Activated naive CD4-positive, alpha-beta T cell treated with anti-CD3 and anti-CD28 coated beads, Interleukin-2, amount 50 U/mL, for 72 hours (primary cell): ENCODE measurements at places on chromosomes 3 and 15.

- DNase-seq = no peak
Observed at GRCh38 chr3:42601896-42602581, 1.6 kb downstream of the NKTR start.

DNA sequence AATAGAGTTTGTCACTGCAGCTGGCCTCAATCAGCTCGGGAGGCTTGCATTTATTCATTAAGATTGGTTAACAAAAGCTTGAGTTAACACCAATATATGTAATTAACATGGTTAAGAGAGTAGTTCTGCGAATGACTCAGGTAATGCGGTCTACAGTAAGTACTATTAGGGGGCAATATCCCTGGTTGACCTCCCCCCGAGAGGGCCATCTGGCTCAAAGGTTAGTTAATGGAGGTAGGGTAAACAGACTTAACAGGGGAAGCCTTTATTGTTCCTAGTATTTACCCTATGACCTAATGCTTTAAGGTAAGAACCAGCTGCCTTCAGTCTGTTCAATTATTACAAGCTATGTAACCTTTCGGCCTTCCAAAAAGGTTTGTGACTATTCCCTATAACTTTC is 403.3 kb upstream of the SGO1 start:
- no peak for DNase-seq

GRCh38 chr3:186097663-186098451 is 11.0 kb downstream of the ETV5 start:
- no peak for DNase-seq

GRCh38 chr3:13002398-13003124 is 70.7 kb downstream of the IQSEC1 start:
- DNase-seq = no peak
